ENCODE measurements at places on chromosomes 6 and 20.

- no peaks in the 10 kb centered on the region for H3K27me3 ChIP-seq
- H3K4me1 ChIP-seq = peaks cover 4% of the 10 kb centered on the region
- H3K27ac ChIP-seq = no peak overlapping the region
- H3K4me3 ChIP-seq = no peak overlapping the region
Measured at GRCh38 chr6:170459451-170459850, 93.7 kb downstream of the PSMB1 start.

GRCh38 chr6:112909781-112910180 lies 562.7 kb downstream of the RFPL4B start:
- no peak overlapping the region for H3K4me3 ChIP-seq
- no peak for DNase-seq
- no peak overlapping the region for H3K27ac ChIP-seq
- H3K36me3 ChIP-seq = no peaks in the 10 kb centered on the region
- no peaks in the 10 kb centered on the region for H3K4me1 ChIP-seq
- no peaks in the 10 kb centered on the region for H3K27me3 ChIP-seq

- H3K4me1 ChIP-seq = peaks cover 5% of the 10 kb centered on the region
- no peak overlapping the region for H3K4me3 ChIP-seq
- no peak for DNase-seq
- no peak overlapping the region for H3K27ac ChIP-seq
- no peaks in the 10 kb centered on the region for H3K36me3 ChIP-seq
Measured at GRCh38 chr6:157845493-157846259, 22.6 kb downstream of the SNX9 start.

GRCh38 chr6:6412700-6413099 lies 92.2 kb upstream of the F13A1 start:
- no peak overlapping the region for H3K27ac ChIP-seq
- no peaks in the 10 kb centered on the region for H3K36me3 ChIP-seq
- no peak overlapping the region for H3K4me3 ChIP-seq
- no peaks in the 10 kb centered on the region for H3K4me1 ChIP-seq
- H3K27me3 ChIP-seq = no peaks in the 10 kb centered on the region

- H3K27ac ChIP-seq = no peak overlapping the region
- no peaks in the 10 kb centered on the region for H3K4me1 ChIP-seq
- no peaks in the 10 kb centered on the region for H3K27me3 ChIP-seq
Measured at GRCh38 chr20:57891014-57891413, 181.2 kb upstream of the PMEPA1 start.
